ENCODE measurements at places on chromosomes 4 and X. TPM values are rescaled to one million over a fixed set of nuclear protein-coding genes. Genes with fewer than 3 reads are reported as not detected.

GRCh38 chr4:110414561-110414920 lies 61.4 kb upstream of the ENPEP start:
- no peak for DNase-seq

DNA sequence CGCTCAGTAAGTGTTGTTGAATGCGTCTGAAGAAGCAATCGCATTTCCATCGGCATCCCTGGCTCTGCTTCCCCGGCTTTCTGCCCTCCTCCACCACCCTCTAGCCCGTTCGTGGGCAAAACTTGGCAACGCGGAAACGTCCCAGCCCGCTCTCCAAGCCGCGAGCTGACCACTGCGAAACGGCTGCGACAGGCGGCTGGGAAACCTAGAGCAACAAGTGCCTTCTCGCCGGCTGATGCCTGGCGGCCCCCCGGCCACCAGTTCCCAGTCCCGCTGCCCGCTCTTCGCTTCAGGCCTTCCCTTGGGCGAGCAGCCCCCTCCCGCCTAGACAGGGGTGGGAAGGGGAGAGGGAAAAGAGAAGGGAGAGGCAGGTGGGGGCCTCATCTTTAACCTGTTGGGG lies 837 bp downstream of the CITED1 start:
- no peak for DNase-seq

GRCh38 chr4:15153662-15154061 lies 151.4 kb downstream of the CPEB2 start:
- no peak for DNase-seq

GRCh38 chr4:129261584-129261983 lies 165.6 kb downstream of the C4orf33 start:
- DNase-seq, result no peak

- no peak for DNase-seq
Measured at GRCh38 chr4:11632483-11632882, 203.8 kb upstream of the HS3ST1 start.

DNA sequence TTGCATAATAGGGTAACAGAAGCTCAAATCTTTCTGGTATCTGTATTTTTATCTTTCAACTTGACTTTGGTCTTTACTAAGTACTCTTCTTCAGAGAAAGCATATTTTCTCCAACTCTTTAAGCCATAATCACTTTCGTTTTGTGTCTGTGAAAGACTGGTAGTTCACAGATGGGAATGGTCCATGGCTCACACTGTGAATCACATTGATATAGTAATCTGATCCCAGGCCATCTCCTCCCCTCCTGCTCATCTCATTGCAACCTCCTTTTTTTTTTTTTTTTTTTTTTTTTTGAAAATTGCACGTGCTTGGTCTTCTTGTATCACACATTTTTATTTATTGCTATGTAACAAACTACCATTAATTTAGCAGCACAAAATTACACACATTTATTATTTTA lies 694.5 kb upstream of the SLIT2 start:
- DNase-seq, result no peak

DNA sequence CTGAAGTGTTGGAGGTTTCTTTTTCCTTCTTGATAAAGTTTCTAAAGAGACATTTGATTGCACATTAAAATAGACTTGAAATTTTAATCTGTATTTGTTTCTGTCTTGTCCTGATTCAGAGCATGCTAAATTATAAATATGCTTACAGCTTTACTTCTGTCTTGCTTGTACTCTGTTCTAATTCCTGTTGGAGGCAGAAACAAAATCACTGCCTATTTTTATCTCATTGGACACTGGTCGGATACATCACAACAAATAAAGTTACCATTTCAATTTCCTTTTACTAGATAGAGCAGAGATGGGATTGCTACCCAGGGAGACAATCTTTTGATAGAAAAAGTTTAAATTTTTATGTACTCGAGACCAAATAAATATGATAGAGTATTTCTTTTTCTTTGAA lies 6.9 kb downstream of the ANK2 start:
- no peak for DNase-seq

- DNase-seq, result no peak
Measured at GRCh38 chr4:66443008-66443407, 772.7 kb upstream of the EPHA5 start.

GRCh38 chr4:81146466-81146865 lies 68.6 kb downstream of the PRKG2 start:
- no peak for DNase-seq

GRCh38 chr4:8820178-8821102 lies 51.2 kb downstream of the HMX1 start:
- peak; percentile 3 for DNase-seq

GRCh38 chr4:128940971-128941370 lies 131.5 kb downstream of the JADE1 start:
- no peak for DNase-seq

GRCh38 chr4:3313139-3313538 lies 20.3 kb downstream of the RGS12 start:
- DNase-seq, result no peak

The PDZD4 gene
- total RNA-seq, result 1.9 TPM

The SSX4B gene
- not detected for total RNA-seq

The SMC1A gene
- 38.1 TPM for total RNA-seq

The SOWAHB gene
- not detected for total RNA-seq

The PPID gene
- 23.9 TPM for total RNA-seq

The CLNK gene
- total RNA-seq, result not detected

The SMARCA1 gene
- total RNA-seq, result 30.1 TPM

The TCP11X2 gene
- total RNA-seq, result not detected

The MAML3 gene
- total RNA-seq, result 11.4 TPM

The PTPN13 gene
- total RNA-seq, result 23.4 TPM

The MAGED4 gene
- 6.4 TPM for total RNA-seq

The TMEM33 gene
- 36.0 TPM for total RNA-seq

The FGFR3 gene
- total RNA-seq, result 2.8 TPM
